ENCODE measurements at places on chromosomes 2 and 18.
A peak's percentile ranks its signal among the peaks of the same experiment; 100 is the strongest.

GRCh38 chr2:163800951-163801381, 65.2 kb upstream of the FIGN start:
- no peak for DNase-seq

- no peak for DNase-seq
These were observed 45.2 kb downstream of the GAREM1 start for GRCh38 chr18:32425466-32425865.

DNA sequence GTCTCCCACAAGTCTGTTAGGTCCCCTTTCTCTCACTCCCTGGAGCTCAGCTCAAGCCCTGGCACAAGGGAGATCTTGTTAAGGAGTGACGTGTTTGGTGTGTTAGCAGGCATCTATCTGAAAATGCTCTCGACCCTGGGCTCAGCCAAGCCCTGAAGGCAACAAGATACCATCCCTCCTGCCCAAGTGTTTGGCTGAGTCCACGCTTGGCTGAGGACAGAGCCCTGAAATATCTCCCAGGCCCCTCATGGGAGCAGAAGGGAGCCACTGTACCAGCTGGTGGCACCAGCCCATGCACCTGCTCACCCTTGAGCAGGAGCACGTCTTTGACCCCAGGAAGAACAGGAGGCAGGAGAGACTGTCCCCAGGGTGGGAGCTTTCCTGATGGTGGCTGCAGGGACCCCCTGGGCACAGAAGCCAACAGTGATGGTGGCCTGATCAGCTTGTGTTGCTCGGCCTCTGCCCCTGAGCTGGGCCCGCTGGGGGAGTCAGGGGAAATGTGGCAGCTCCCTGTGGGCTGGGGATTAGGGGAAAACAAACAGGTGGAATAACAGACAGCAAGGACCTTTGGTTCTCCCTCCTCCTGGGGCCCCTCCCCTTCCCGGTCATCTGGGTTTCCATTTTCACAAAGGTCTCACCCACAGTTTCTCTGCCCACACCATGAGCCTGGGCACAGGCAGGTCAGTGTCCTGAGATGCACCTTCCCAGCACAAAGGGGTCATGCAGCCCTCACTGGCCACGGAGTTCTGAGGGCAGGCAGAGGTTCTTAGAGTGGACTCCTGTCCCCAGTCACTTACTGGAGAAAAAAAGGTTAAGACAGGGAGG, 91.6 kb downstream of the RHOB start:
- no peak for DNase-seq

DNA sequence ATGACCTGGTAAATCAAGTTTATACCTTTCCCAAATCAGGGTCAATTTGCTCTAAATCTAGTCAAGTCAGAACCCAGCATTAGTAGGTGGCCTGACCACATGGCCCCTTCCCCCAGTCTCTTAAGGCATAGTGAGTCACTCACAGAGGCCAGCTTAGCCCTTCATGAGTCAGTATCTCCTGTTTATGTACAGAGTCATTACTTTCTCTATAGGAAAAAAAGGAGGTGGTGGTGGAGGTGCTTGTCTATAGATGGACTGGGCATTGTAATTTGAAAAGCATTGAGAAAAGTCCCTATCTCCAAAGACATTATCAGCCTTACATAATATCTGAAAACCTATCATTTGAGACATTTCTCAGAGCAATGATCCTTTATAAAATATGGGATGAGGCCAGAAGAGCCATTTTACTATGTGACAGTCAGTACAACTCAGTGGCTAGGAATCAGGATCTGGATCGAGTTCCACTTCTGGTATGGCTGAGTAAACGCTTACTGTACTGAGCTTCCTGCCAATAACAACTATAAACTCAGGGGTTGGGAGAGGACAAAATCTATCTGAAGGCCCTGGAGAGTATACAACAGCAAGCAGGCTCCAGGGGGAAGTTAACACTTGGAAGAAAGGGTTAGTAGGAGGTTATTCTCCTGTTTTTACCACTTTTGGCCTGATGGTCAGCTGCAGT, 22.5 kb upstream of the SIGLEC15 start:
- DNase-seq, result no peak

DNA sequence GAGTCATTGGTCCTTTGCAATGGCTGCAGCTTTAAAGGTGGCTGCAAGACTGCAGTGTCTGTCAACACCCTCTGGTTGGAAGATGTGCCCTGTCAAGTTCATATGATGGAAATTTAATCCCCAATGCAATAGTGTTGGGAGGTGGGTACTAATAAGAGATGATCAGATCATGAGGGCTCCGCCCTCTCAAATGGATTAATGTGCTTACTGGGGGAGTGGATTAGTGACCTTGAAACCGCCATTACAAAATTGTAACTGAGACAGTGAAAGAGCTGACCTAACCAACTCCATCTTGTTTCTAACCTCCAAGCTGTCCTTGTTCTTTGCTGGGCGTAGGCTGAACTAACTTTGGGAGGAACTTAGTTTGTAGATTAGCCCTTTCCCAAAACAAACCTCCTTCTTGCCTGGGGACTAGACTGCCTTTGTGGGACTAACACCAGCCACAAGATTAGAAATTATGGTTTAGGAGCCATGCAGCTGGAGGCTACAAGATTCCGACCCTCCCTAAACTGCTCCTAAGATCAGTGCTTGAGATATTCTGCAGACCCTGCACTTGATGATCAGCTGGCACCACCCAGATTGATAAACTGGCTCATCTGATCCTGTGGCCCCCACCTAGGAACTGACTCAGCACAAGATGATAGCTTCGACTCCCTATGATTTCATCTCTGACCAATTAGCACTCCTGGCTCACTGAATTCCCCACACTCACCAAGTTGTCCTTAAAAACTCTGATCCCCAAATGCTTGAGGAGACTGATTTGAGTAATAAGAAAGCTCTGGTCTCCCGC, 13.7 kb downstream of the MYCN start:
- DNase-seq, result no peak

DNA sequence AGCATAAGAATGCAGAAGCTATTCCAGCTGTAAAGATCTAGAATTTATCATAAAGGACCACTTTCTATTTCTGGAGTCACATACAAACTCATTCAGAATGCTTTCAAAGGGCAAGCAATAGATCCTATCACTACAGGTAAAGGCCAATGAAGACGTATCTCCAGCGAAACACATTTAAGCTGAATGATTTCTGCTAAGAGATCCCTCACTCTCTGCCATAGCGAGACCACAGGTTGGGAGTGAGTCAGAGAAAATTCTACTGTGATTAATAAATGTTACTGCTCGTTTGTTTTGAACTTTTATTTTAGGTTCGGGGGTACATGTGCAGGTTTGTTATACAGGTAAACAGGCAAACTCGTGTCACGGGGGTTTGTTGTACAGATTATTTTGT, 72.5 kb upstream of the NFU1 start:
- DNase-seq, result no peak

GRCh38 chr2:65293376-65293775, 65.7 kb downstream of the ACTR2 start:
- DNase-seq, result no peak

- no peak for DNase-seq
These were observed 44.4 kb downstream of the CERS6 start for GRCh38 chr2:168500516-168500915.

DNA sequence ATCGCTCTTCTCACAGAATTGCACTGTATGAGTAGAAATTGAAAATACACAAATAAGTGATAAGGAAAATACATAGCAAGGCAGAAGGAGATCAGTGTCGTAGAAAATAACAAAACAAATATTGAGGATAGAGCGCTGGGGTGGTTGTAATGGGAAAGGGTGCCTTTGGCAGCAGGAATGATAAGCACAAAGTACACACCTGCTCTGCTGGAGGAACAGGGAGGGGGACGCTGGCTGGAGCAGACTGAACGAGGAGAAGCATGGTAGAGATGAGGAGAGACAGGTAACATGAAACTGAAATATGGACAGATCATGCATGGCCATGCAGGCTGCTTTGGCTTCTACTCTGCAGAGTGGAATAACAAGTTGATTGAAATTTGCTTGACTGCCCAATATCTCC, 181.2 kb upstream of the FSHR start:
- no peak for DNase-seq

DNA sequence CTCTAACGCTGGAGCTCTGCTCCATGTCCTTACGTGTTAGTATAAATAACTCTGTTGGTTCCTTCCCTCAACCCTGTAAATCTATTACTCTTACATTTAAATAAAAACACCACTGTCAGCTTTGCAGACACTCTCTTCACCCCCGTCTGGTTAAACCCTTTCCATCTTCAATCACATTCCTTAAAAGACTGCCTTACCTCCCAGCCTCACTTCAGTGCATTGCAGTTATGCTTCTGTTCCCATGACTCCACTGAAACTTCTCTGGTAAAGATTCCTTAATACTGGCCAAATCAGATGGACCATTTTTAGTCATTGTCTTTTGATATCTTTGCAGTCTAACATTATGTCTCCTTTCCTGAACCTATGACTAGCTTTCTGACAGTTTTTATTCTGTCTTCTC, 61.7 kb downstream of the EML4 start:
- DNase-seq, result no peak

GRCh38 chr18:79775441-79776221, 22.1 kb upstream of the KCNG2 start:
- no peak for DNase-seq

- no peak for DNase-seq
These were observed 1.6 kb downstream of the PRKAG3 start for GRCh38 chr2:218829868-218830451.

- no peak for DNase-seq
These were observed 166.2 kb downstream of the CDCA7 start for GRCh38 chr2:173520918-173521317.

DNA sequence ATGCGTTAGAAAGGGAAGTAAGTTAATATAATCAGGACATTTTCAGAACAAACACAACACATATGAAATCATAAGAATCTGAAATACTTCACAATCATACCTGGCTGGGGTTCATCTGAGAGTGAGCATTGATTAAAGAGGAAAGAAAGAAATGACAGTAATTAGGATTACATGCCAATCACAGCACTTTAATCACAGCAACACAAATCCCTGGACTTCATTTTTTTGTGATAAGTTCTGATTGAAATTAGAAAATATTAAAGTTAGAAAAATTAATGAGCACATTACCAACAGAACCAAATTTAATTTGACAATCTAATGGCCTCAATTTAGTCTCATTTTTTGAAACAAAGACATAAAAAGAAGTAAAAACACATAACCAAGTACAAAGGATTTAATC, 121.9 kb downstream of the LRP2 start:
- DNase-seq, result no peak

- DNase-seq, result peak; percentile 77
These were observed 59.6 kb downstream of the SP110 start for GRCh38 chr2:230160112-230160660.

DNA sequence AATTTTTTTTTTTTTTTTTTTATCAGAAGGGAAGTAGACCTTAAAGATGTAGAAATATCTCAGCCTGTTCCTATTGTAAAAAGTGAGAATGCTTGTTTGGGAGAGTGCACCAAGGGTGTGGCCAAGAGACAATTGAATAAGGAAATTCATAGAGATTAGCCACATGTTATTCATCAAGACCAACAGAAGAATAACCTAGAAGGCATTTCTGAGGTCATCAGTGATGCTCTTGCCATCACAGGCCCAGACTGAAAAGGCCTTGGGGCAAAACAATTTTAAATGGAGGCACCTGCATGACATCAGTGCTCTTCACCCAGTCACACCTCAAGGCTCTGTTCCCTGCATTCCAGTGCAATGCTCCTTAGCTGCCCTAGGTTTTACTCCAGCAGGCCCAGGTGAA, 2043.3 kb upstream of the PIK3C3 start:
- no peak for DNase-seq

DNA sequence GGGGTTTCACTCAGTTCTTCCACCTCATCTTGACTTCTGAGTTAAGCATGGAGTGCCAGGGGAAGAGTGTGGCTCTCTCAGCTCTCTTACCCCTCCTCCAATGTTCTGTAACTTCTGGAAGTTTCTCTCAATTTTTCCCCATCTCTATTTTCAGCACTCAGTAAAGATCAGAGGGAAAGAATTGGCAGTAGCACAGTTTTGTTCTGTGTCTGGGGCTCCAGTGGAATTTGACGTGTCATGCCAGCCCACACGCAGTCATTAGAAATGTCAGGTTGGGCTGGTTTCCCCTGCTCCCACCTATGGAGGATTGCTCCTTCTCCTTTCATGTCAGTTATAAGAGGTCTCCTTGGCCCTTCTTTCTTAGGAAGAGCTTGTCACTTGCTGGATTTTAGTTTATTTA, 104.6 kb upstream of the COL3A1 start:
- no peak for DNase-seq

DNA sequence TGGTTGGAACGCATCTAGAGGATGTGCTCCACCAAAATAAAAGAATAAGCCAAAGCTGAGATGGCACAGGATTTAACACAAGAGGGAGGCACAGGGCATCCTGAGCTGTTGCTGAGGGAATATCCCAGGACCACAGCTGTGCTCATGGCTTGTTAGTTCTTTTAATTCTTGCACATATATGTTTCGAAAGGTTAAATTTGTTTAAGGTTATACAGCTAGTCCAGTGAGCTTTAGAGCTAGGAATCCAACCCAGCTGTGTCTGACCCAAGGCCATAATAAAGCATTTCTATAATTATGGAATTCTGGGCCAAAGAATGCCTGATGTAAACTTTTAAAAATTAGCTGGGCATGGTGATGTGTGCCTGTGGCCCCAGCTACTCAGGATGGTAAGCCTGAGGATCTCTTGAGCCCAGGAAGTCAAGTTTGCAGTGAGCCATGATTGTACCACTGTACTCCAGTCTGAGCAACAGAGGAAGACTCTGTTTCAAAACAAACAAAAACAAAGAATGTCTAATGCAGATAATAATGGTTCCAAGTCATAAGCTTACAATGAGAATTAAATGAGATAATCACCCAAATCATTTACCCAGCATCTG, 66.4 kb upstream of the CCBE1 start:
- DNase-seq, result no peak

- DNase-seq, result peak; percentile 48
These were observed 29.4 kb downstream of the FAM210A start for GRCh38 chr18:13696961-13697360.

GRCh38 chr2:129237966-129238725, 741.3 kb upstream of the RAB6C start:
- no peak for DNase-seq

All from HL-60 (cell line).